ENCODE measurements at places on chromosomes 2 and 18.

DNA sequence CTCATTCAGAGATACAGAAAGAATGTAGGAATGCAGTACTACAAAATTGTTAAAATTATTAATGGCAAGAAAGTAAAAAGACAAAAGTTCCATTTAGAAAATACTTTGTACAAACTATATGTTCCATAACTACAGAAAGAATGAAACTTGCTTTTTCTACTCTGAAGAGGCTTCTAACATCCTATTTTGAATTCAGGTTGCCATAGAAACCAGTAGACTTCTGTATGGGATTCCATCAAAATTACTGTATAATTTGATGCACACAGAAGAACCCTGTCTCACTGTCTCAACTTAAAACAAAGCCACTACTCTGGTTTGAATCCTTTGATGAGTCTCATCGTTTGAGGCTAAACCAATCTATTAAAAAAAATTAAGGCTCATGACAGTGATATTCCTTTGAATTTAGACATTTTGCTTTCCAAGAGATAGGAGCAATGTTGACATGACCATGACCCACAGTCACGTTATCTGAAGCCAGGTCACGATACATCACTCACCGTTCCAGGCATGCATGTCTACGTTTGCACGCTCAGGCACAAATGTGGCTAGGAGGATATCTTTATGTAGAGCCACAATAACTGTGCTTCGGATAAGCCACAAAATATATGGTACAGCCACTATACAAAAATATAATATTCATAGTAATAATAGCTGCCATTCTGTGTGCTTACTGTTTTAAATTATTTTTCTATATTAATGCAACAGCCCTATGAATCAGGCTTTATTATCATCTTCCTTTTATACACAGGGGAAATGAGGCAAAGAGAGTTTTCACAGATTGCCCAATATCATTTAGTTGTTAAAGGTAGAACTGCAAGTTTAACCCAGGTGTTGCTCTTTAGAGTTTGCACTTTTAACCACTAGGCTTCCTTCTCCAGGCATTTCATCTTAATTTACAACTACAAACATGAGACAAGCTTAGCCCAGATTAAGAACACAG lies 82.4 kb downstream of the CACNB4 start:
- no peak for DNase-seq

DNA sequence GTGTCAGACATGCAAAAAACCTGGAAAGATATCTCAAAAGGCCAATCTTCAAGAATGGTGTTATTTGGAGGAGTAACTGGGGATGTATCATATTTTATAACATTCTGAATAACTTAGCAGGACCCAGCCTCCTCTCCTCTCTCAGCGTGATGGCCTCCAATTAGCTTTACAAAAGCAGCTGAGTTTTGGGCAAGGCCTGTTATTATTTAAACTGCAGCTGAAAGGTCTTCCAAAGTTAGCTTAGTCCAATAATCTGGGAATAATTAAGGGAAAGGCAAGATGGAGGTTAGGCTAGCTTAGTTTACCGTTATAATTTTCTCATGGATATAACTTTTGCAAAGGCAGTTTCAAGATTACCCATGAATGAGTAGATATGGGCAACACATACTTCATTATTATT lies 32.8 kb upstream of the MPPE1 start:
- DNase-seq = no peak

- no peak for DNase-seq
These were observed 586.0 kb downstream of the SUCLG1 start for GRCh38 chr2:83873110-83873509.

- DNase-seq = no peak
These were observed 12.7 kb downstream of the ABI2 start for GRCh38 chr2:203340791-203341487.

GRCh38 chr2:200578778-200579177 lies 7.0 kb upstream of the AOX1 start:
- DNase-seq = no peak

- no peak for DNase-seq
These were observed 1.1 kb downstream of the AGFG1 start for GRCh38 chr2:227473122-227473461.

- no peak for DNase-seq
These were observed 117.7 kb downstream of the PARD3B start for GRCh38 chr2:204662956-204663355.

DNA sequence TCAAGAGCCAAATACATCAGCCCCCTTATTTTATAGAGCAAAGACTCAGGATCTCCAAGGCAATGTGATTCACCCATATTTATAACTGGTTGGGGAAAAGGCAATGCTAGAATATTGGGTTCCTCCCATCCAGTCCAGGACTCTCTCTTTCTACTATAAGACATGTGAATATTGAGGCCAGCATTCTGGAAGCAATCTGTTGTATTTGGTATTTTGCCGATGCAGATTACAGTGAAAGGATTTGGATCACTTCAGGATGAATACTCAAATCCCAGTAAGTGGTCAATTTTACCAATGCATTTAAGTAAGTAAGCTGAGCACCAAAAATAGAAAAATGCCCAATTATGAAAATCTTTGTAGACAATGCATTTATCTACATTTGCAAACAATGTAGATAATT lies 1834.7 kb upstream of the PIK3C3 start:
- DNase-seq = no peak

GRCh38 chr2:239264838-239265651 lies 135.8 kb downstream of the HDAC4 start:
- peak; percentile 70 for DNase-seq

DNA sequence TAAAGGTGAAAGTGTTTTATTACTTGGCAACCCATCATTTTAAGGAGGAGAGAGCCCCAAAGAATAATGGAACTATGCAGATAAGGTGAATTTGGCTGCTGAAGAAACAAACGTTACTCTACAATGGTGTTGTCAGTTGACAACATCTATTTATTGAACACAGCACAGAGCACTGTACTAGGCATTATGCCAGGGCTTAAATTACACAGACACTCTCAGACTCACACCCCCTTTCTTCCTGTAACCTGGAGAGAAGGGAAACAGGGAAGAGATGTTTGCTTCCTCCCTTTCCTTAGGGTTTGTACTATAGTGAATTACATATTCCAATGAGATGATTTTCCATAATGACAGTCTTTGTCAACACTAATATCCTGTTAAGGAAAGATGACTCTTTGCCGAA lies 94.0 kb upstream of the ATP5MC3 start:
- no peak for DNase-seq

DNA sequence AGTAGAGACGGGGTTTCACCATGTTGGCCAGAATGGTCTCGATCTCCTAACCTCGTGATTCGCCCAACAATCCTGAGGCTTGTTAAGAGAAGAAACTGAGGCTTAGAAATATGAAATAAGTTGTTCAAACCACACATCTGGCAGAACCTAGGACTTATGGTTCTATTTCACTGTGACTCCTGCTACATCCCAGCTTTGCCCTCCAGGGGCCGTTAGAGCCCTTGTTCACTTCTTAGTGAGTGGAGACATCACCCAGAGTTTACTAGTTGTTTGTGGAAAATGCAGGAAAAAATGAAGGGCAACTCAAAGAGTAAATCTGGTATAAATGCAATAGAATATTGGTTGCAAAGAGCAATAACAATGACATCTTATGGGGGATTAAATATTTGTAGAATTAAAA lies 43.9 kb downstream of the MARCHF4 start:
- no peak for DNase-seq

DNA sequence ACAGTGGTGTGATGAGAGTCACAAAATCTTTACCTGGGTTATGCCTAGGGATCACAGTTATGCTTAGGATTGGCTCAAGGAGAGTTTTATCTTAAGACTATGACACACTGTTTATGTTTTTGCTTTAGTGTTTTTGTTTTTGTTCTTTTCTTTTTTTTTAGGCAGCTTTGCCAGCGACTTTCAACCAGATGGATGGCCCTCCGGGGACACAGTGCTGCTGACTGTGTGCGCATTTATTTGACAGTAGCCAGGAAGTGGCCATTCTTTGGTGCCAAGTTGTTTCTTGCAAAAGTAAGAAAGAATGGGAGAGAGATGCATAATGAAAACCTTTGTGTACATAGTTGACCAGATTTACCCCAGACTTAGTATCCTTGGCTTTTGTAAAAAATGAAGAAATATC lies 15.1 kb upstream of the DYNC2LI1 start:
- DNase-seq = no peak

GRCh38 chr2:161415034-161415986 lies 787 bp upstream of the TBR1 start:
- DNase-seq = no peak

DNA sequence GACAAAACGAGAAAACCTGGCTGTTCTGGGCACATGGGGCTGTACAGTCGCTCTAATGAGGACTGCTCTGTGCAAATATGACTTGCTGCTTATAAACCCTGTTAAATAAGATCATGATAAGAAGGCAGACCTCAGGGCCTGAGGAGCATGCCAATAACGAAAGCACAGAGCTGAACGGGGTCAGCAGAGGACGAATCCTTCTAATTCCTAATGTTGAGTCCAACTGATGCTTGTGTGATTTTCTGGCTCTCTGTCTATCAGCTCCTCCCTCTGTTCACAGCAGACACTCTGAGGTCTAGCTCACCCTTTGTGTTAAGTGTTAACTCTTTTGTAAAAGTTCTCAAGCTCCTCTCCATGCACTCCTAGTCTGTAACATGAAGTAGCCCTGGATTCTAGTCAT lies 167.2 kb upstream of the REV1 start:
- no peak for DNase-seq

DNA sequence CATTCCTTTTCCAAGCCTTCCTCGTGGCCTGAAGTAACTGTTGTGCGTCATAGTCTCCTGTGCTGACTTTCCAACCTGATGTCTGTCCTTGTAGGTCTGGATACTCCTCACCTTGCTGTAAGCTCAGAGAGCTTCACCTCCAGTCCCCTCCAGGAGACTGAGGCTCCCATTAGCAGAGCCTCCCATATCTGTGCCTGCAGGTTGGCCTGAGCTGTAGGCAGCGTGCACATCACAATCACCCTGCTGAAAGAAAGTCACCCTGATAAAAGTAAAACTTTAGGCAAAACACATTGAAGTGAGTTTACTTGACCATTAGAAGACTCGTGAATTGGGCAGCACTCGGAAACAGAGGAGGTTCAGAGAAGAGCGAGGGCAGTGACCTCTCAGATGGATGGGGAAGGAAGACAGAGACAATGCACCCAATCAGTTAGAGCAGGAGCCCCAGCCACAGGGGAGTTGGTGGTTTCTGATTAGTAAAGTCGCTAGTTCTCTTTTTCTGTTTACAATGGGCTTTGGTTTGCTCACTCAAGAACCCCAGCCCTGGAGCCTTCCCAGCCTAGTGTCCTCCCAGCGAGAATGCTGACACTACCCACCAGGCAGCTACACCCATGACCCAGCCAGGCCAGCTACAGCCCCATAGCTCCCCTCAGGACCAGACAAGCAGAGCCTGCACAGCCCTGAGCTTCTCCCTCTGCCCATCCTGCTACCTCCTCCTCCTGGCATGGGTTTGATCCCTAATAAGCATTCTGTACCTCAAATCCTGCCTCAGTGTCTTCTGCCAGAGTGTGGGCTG lies 12.1 kb upstream of the TPO start:
- no peak for DNase-seq

DNA sequence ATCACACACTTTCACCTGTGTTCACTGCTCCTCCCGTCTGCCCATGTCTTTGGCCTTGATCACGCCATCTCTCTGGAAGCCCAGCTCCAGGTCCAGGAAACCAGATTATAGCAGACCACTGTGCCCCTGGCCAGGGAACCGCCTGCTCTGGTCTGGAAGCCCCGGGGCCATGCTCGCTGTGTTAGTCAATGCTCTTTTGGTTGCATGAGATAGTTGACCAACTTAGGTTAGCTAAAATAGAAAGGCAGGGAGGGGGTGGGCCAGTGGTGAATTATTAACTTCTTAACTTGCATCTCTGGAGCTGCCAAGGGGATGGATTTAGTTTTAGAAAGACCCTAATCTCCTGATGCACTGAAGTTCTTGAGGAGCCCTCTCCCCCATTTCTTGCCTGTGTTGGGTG lies 232.7 kb downstream of the AGAP1 start:
- DNase-seq = no peak

- DNase-seq = no peak
These were observed 265.7 kb downstream of the AGPS start for GRCh38 chr2:177658309-177658708.

DNA sequence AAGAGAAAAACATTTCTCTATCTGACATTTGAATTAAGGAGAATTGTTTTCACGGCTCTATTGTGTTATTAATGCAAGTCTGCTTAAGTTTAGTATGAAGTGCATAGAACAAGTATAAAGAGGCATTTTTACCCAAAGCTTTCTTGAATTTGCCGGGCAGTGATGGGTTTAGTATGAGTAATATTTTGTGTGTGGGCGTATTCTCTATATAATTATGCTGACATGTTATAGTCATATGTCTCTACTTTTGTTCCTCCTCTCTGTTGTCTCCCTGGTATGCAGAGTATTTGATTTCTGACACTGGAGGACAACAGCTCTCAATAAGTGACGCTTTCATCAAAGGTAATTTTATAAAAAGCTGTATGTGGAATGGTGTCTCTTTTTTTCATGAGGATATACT lies 45.9 kb downstream of the PIKFYVE start:
- DNase-seq = no peak

- DNase-seq = no peak
These were observed 170.9 kb downstream of the CAPN13 start for GRCh38 chr2:30636311-30636710.

DNA sequence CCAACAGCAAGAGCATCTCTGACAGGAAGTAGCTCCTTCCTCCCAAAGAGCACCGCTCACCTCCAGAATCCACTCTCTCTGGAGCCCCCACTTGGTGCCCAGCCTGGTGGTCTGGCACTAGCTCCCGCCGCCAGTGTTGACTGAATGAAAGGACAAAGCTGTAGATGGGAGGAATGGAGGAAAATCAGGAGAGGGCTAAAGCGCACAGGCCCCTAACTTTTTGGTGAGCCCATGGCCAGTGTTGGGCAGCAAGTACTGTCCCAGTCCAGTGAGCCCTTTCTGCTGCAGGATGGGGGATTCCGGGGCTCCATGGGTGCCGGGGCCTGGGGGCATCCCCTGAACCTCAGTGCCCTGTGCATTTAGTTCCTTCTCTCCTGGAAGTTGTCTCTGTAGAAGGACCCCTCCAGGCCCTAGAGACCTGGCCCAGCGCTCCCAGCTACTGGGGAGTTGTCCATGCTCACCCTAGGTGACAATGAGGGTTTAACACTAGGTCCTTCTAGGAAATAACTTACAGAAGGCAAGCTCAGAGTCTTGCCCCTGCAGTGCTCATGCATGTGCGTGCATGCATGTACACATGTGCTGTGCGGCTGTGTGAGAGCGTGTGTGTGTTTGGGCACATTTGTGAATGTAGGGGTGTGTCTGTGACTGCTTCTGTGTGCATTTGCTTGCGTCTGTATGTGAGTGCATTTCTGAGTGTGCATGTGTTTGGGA lies 33.6 kb downstream of the GLI2 start:
- no peak for DNase-seq

DNA sequence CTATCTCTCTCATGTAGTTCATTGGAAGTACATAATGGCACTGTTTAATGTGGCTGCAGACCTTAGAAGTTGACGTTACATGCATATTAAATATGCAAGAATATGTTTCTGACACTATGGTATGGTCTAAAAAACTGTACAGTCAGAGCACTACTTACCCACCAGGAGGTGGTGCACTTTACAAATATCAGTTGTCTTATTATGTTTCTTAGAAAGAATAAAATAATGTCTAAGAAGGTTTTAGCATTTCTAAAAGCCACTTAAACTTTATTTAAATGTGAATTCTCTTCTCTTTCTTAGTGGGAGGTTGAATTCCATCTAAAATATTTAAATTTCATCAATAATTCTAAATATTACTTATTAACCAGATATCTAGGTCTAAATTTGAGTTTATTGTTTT lies 4.3 kb downstream of the TMEFF2 start:
- DNase-seq = no peak

All from stimulated activated CD8-positive, alpha-beta memory T cell treated with anti-CD3 and anti-CD28 coated beads, Interleukin-7, amount 100 ng/mL, for 4 hours (primary cell).